ENCODE measurements at places on chromosomes 1 and 21.

GRCh38 chr1:76266762-76267161, 192.2 kb downstream of the ST6GALNAC3 start:
- DNase-seq: no peak

DNA sequence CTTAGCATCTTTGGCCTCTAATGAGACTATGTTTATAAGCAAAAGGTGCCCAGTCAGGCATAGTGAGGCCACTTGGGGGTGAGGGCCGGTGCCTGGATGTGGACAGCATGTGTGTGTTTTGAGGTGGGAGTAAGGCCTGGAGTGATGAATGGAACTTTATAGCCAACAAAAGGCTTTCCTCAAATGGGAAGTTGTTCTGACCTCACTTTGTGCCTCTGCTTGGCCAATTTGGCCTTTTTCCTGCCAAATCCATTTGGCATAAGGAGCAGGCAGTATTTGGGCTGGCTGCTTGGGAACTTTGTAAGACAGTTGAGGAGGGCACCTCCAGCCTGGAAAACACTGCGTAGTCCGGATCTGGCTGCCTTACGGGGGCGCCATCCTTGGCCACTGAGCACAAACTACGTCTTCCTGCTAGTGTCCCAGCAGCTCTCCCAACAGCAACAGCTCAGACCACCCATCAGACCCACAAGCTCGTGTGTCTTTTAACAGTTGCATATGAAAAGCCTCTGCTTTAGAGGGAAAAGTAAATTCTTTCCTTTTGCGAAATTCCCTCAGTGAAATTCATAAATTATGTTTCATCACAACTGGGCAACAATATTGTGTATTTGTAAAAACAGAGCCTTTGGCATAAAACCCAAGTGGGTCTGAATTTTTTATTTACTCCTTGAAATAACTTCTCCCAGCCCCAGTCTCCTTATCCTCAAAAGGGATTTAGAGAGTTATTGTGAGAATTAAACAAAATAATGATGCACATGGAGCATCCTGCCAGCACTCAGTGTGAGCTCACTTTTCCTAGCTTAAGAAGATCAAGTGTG, 322.9 kb downstream of the DISC1 start:
- no peak for DNase-seq

DNA sequence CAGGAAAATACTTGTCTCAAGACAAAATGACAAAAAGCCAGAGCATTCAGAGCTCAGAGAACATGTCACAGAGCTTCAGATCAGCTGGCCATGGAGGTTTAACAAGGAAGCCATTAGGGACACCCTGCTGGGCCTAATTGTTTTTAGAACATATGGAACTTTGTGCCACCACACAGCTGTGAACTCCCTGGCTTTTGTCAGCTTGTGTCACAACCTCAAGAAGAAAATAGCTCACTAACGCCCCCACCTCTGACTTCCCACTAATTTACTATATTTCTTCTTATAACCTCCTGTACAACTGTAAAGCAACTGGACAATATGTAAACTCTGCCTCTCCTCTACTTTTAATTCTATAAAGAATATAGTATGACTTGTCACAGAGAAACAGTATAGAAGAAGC, 21.0 kb upstream of the TDRD10 start:
- DNase-seq: no peak

GRCh38 chr21:46182548-46183336, 1.5 kb downstream of the SPATC1L start:
- no peak for DNase-seq

DNA sequence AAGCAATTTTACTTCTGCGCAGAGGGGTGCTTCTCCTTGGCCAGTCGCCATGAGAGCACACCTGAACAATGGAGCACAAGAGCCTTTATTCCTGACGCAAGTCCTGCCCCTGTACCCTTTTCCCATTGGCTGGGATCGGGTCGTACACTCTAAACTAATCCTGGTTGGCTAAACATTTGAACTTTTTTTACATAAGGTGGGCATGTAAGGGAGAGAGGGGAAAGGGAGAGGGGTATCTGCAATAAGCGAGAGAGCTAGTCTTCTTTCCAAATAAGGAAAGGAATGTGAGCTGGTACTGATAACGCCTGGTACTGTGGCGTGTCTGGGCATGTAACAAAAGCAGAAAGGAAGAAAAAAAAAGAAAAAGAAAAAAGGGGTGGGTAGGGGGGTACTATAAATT, 21.8 kb downstream of the MFSD2A start:
- DNase-seq: peak; percentile 12

DNA sequence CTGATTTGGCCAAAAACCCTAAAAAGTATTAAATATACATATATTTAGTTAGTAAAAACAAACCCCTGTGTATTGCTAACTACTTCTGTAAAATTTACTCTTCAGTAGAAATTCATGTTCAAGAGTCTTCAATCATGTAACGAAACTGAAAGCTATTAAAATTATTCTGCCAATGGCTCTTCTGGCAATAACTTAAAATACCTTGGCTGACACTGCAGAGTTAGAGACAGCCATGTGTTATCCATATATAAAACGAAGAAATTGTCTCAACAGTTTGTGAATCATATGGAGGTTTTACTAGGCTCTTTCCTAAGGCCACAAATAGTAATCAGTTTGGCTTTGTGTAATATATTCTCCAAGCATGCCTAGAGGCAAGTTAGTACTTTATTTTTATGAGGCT, 357.2 kb downstream of the COL11A1 start:
- DNase-seq: no peak

DNA sequence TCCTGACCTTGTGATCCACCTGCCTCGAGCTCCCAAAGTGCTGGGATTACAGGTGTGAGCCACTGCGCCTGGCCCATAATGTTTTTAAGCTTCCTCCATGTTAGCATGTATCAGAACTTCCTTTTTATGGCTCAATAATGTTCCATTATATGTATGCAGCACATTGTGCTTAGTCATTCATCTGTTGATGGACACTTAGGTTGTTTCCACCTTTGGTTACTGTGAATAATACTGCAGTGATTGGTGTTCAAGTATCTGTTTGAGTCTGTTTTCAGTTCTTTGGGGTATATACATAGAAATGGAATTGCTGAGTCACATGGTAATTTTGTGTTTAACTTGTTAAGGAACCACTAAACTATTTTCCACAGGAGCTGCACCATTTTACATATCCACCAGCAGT, 17.7 kb downstream of the CMPK1 start:
- no peak for DNase-seq

DNA sequence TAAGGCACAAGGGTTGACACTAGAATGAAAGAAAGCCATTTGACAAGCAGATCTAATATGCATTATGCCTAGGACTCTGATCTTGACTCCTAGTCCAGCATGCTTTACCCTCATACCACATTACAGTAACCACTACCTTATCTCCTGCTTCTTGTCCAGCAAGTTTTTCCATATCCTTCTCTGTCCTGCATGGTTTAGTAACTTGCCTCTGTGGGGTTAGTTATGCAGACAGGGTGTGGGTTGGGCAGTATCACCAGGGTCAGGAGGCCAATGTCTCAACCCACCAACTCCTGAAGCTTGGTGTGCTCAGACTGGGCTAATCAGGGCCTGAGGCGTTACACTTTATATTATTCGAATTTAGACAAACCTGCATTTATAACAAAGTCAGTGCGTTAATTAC, 18.8 kb downstream of the DHDDS start:
- no peak for DNase-seq

GRCh38 chr1:160206036-160206389, 829 bp downstream of the PEA15 start:
- DNase-seq: no peak

GRCh38 chr1:24253571-24253970, 65.6 kb upstream of the GRHL3 start:
- DNase-seq: no peak

GRCh38 chr21:44618504-44618903, 6.6 kb downstream of the KRTAP10-8 start:
- peak; percentile 16 for DNase-seq

DNA sequence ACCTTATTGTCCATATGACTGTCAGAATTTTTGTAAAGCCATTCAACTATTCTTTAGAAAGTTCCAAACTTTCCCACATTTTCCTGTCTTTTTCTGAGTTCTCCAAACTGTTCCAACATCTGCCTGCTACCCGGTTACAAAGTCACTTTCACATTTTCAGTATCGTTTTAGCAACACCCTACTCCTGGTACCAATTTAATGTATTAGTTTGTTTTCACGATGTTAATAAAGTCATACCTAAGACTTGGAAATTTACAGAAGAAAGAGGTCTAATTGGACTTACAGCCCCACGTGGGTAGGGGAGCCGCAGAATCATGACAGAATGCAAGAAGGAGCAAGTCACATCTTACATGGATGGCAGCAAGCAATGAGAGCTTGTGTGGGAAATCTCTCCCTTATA, 867.8 kb downstream of the AMY1C start:
- DNase-seq: no peak

DNA sequence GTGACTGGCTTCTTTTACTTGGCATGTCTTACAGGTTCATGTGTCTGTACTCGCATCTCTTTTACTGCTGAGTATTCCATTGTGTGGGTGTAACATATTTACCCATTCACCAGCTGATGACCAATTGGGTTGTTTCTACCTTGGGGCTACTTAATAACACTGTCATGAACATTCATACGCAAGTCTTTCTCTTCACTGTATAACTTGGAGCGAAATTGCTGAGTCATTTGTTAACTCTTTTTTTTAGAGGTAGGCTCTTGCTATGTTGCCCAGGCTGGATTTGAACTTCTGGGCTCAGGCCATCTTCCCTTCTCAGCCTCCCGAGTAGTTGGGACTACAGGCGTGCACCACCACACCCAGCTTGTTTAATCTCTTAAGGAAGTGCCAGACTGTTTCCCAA, 6.5 kb downstream of the PYCR2 start:
- no peak for DNase-seq

DNA sequence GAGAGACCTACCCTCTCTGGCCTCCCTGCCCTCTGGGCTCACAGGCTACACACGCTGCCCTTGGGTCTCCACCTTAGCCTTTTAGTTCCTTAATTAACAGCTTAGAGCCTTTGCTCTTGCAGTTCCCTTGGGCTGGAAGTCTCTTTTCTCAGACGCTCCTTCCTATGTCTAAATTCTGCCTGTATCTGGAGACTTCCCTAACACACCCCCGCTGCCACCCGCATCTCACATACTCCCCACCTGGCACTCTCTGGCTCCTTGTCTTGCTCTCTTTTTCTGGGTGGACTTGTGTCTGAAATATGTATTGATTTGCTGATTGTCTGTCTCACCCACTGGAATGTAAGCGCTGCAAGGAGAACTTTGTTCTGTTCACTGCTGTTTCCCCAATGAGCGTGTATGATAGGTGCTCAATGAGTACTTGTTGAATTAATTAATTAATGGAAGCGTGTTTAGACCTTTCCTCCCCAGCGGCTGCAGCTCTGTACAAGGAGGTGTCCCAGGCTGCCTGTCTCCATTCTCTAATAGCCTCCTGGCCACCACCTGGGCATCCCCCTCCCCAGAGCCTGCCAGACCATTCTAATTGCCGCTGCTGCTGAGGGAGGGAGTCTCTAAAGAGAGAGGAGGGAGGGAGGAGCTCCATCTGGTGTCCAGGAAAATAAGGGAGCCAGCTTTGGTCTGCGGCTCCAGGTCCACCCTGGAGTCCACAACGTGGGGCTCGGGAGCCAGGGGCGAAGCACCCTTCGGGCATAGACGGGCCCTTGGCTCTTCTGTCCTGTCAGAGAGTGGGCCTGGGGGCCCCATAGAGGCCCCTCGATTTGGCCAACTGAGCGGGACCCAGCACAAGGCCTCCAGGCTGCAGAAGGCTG, 95.4 kb downstream of the RNF220 start:
- DNase-seq: peak; percentile 59
